ENCODE measurements at places on chromosomes 7 and 10.
A peak's percentile ranks its signal among the peaks of the same experiment; 100 is the strongest.

DNA sequence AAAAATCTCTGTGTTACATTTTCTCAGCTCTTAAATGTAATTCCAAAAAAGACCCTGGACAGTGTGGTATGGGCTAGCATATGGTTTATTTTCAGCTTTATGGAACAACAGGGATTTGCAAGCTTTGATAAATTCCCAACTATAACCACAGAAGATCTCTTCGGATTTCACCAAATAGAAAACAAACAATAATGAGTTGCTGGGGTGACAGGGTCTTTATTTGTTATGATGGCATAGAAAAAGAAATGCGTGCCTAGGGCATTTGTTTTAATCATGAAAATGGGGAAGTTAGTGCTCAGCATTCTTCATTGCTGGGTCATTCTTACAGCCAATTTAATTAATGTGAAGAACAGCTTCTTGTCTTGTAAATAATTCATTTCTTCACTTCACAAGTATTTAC is 139.0 kb downstream of the LRRN3 start:
- no peak for DNase-seq

DNA sequence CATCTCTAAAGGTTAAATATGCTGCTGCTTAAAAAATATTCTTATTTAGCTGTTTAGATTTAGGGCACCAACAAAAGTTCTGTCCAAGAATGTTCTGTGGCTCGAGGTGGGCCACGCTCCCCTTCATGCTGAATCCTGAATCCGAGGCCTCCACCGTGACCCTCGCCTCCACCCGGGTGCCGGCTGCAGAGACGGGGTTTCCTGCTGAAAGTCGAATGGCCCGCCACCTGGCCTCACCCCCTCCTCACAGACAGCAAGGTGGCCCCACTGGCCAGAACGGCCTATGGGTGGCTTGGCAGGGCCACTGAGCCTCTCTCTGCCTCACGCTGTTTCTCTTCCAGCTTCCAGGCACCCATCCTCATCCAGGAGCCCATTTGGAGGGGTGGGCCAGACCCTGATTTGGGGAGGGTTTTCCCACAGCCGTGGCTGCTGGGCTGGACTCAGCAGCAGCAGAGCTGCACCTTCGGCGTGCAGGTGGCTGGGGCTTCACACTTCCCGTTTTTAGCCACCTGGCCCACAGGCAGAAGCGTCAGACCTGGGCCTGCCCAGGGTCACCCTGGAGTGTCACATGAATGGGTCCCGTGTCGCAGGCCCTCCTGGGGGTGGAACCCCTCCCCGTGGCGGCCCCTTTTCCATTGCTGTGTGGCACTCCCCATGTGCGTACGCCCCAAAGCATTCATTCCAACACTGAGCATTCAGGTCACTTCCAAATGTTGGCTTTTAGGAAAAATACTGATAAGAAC is 26.3 kb upstream of the ADGRA1 start:
- DNase-seq, result no peak

DNA sequence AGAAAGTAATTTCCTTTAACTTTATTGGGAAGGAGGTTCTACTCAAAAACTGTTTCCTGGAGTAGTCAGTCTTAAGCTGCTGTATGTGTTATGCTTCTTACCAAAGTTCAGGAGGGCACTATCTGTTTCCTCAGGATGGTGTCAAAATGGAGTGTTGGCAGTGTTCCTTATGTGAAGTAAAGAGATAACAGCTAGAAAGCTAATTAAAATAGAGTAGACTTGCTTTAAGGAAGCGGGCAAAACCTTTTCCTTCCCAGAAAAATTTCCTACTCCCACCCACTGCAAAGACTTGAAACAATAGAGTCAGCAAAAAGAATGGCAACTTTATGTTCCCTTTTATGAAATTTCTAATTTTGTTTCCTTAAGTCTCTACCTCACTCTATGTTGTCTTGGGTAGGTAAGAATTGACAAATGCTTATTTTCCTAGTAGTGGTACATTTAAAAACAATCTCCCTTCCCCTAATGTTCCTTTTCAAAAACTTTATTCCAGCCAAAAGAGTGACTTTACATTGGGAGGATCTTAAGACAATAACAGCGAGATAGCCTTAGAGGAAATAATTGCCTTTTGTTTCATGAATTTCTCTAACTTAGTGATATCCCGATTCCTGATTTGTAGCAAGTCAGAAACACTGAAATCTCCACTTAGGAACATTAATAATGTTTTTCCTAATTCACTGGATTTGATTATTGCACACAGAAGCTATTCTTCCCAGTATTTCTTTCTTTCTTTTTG is 26.5 kb upstream of the ENTPD1 start:
- DNase-seq, result no peak

- no peak for DNase-seq
Measured at GRCh38 chr10:17961551-17962422, 10.1 kb downstream of the SLC39A12 start.

GRCh38 chr7:47783456-47784223 is 164.6 kb downstream of the PKD1L1 start:
- peak; percentile 46 for DNase-seq

DNA sequence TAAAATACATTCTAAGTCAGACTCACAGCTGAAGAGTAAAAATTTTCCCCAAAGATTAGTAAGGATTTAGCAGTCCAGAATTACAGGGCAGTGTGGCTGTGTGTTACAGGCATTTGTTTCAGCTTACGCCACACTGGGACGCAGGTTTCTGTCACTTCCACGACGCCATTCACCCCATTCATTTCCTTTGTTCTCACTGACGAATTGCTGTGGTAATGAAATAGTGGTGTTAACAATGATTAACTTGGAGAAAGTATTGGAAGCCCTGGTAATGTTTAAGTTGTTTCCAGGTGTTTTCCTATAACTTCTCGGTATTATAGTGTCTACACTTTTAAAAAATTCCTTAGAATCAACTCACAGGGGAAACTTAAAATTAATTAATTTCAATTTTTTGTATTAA is 370.9 kb downstream of the SH2D4B start:
- DNase-seq, result no peak

GRCh38 chr10:34292194-34292565 is 522.9 kb downstream of the PARD3 start:
- DNase-seq, result no peak

- DNase-seq, result no peak
Measured at GRCh38 chr7:22325671-22326070, 31.3 kb downstream of the RAPGEF5 start.

- no peak for DNase-seq
Measured at GRCh38 chr10:34834274-34834673, 19.2 kb upstream of the PARD3 start.

DNA sequence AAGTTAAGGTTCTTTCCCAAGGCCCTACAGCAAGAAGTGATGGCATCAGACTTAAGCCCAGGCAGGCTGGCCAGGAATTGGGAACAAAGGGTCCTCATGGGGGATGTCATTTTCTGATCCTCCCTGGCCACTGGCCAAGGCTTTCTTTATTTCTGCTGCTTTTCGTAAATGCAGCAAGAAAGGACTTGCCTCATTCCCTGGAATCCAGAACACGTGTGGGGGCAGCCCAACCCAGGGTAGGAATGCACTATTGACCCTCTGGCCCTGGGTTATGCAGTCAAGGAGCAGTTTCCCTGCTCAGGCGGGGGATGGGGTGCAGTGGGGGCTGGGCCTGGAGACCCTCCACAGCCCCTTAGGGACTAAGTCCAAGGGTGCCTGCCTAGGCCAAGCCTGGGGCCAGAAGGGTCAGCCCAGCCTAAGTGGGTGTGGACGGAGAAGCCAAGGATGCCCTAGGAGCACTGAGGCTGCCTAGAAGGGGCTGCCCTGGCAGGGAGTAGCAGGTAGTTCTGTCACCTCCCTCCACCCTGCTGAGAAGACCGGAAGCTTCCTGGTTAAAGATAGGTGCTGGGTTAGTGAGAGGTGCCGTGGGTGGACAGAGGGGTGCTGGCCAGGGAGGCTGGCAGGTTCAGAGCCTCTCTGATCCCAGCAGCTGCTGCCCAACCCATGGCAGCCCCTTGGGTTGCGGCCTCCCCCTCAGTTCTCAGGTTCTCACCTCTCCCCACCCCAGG is 179.2 kb downstream of the SH3PXD2A start:
- peak; percentile 47 for DNase-seq
